ENCODE measurements at places on chromosomes 6 and 20.

DNA sequence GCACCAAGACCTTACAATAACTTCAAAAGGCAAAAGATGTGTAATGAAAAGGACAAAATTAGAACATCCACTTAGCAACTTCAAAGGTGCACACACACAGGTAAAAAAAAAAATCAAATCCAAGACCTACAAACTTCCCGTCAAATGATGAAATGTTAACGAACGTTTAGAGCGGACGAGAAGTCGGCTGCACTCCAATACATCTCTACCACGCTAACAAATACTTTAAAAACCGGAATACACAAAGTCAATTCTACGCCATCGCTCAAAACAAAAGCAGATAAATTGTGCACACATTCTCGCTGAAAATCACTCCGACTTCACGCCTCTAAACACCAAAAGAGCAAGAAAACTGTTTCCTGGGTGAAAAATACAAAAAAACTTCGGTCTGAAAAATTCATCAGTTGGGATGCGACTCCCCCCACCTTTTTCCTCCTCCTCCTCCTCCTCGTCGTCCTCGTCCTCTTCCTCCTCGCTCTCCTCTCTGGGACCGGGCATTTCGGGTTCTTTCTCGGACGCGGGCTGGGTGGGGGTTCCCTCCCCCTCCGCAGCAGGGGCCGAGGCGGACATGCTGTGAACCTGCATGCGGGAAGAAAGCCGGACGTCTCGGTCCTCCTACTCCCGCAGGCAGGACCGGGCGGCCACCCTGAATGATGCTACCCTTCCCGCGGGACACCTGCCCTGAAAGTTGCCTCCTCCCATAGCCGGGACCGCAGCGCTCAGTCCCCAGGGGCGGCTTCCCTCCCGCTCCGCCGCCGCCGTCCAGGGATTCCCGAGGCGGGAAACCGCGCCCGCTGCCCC lies 712 bp downstream of the DEK start:
- no peak for DNase-seq

GRCh38 chr6:44284121-44284520 lies 13.9 kb downstream of the TMEM151B start:
- DNase-seq: no peak

DNA sequence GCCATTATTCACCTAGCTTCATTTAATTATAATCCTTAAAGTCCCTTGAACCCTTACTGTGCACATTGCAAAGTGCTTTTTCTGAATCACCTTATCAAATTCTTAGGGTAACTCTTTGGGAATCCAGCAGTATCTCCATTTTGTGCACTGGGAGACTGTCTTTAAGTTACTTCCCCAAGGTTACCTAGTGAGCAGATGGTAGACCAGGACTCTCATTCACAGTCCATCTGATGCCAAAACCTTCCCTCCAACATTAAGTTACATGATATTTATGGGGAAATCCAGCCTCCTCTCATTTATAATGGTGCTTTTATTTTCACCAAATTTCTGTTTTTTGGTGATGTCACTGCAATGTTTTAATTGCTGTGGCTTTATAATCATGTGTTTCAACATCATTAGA lies 75.7 kb downstream of the NCOA7 start:
- no peak for DNase-seq

GRCh38 chr6:159565181-159565710 lies 127.8 kb downstream of the SOD2 start:
- DNase-seq: no peak

DNA sequence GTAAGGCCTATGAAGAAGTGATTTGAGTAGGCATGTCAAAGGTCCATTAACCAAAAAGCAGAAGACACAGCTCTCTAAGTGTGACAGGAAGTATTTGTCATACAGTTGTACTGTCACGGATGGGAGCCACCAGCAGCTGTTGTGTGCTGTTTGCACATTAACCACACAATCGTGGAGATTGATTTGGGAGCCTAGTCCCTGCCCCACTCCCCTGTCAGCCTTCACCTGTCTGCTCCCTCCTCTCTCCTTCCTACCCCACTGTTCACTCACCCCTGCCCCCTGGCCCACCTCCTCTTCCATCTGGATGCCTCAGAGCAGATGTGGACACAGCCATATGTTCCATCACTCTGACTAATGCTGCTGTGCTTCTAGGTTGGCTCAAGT lies 124.7 kb upstream of the SPACA1 start:
- no peak for DNase-seq

DNA sequence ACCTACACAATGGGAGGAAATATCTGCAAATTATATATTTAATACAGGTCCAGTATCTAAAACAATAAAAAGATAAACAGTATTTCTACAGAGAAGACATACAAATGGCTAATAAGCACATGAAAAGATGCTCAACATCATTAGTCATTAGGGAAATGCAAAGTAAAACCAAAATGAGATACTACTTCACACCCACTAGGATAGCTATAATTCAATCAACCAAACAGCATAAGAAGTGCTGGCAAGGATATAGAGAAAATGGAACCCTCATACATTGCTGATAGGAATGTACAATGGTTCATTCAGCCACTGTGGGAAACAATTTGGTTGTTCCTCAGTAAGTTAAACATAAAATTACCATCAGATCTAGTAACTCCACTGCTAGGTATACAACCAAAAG lies 48.7 kb downstream of the NUDT3 start:
- no peak for DNase-seq

- no peak for DNase-seq
Measured at GRCh38 chr6:170179616-170180324, 111.1 kb downstream of the DLL1 start.

GRCh38 chr20:62427172-62428001 lies at the start of gene RBBP8NL:
TSS of gene RBBP8NL (minus strand) at chr20:62427539. CDS start at chr20:62419647, 7,892 bp downstream.
- DNase-seq: no peak

DNA sequence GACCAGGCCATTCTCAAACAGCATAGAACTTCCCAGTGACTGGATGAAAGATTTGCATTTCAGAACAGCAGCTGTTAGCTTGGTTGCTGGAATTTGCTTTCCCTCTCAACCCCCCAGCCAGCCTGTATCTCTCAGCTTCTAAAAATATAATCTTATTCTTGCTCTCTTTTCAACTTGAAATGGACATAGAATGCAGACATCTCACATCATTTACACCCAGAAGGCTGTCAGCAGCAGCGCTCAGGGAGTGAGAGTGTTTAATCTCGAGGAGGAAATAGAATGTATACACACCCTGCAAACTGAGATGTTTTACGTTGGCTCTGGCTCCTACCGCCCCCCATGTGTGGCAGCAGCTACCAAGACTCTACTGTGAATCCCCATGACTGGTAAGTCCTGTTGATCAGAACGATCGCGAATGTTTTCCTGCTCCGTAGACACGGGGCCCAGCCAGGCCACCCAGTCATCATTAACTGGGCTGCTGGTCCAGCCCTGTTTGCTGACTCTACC lies 163.4 kb upstream of the SLC24A3 start:
- DNase-seq: no peak

DNA sequence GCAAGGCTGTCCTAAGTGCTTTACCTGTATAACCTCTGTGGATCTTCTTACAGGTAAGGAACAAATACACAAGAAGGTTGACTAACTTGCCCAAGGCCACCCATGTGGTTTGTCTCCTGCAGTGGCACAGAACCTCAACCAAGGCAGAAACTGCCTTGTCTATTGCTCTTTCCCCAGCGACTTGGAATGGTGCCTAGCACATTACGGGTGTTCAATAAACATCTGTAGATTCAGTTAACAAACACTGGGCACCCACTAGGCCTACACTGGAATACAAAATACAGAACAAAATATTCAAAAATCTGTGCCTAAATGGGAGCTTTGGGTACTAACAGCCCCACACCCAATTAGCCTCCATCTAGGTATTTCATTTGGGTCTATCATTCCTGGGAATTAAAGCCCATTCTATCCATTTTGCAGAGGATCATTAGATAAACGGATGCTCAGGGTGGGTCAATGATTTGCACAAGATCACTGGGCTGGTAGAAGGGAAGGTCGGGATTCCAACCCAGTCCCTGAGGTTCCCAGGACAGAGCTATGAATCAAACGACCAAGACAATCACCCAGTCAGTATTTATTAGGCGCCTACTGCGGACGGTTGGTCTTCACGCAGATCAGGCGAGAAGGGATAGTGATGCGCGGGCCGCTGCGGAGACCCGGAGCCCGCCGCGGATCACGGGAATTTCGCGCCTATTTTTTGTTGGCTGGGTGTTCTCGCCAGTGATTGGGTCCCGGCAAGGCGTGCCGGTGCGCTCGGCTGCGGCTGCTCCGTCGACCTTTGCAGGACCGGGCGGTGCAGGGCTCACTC lies at the start of gene STK35:
STK35 (plus strand) TSS at position 771 of the 808 bp plus-strand sequence. CDS start 55 bp downstream, outside the sequence.
- no peak for DNase-seq

DNA sequence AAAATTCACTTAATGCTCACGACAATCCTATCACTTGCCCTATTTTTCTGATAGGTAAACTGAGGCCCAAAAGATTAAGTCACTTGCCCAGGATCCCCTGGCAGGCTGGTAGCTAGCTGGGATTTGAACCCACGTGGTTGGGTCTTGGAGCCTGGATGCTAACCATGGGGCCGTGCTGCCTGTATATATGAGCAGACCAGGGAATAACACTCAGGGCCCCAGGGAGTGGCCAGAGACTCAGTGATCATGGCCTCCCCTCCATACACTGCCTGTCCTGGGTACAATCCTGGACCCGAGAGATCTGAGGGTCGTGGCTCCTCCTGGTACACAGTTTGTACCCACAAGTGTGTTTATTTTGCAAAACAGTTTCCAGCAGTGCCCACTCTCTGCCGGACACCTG lies 116.9 kb upstream of the PTPN1 start:
- no peak for DNase-seq

GRCh38 chr6:10338151-10338550 lies 76.7 kb downstream of the TFAP2A start:
- no peak for DNase-seq

DNA sequence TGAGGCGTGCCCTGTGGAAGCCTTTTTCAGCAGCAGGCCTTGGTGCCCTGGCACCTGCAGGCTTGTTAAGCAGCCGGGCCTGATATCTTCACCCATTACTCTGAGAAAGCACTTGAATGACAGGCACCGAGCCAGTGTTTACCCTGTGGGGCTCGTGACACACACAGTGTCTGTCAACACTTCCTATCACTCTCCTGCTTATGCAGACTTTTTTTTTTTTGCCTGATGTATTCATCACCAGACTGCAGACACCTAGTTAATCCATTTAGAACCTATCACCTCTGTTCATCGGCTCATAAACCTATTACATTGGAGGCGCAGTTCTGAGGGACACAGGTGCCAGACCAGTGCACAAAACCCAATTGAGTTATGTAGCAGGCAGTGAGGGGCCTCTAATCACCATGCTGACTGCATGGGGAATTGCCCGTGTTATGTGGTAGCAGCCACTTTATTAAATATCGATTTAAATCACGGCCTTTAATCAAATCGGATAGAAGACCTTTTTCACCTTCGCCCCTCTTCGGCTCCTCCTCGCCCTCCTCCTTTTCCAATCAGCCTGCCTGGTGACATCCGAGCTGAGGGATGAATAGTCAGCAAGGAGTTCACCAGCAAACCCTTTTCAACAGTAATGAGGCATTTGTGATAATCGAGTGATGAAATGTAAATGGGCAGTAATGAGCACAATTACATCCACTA lies 962.9 kb upstream of the SLC35B3 start:
- DNase-seq: no peak

- DNase-seq: no peak
Measured at GRCh38 chr6:157628463-157628862, 194.6 kb upstream of the SNX9 start.

DNA sequence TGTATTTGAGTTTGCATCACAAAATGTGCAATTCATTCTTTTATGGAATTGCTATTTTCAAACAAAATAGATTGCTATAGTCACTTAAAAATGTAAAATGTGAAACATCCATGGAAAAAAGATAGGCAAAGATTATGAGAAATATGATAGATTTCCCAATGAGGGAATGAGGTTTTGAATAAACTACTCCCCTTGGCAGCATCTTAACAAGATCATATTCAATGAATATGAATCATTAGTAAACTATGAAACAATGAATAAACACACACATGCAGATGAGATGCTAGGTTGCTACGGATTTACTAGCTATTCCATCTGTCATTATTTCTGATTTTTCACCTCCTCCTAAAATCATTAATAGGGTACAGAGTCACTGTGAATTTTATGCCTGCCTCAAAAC lies 401.8 kb downstream of the PHF3 start:
- DNase-seq: no peak

GRCh38 chr6:166076625-166077024 lies 91.0 kb downstream of the TBXT start:
- no peak for DNase-seq

DNA sequence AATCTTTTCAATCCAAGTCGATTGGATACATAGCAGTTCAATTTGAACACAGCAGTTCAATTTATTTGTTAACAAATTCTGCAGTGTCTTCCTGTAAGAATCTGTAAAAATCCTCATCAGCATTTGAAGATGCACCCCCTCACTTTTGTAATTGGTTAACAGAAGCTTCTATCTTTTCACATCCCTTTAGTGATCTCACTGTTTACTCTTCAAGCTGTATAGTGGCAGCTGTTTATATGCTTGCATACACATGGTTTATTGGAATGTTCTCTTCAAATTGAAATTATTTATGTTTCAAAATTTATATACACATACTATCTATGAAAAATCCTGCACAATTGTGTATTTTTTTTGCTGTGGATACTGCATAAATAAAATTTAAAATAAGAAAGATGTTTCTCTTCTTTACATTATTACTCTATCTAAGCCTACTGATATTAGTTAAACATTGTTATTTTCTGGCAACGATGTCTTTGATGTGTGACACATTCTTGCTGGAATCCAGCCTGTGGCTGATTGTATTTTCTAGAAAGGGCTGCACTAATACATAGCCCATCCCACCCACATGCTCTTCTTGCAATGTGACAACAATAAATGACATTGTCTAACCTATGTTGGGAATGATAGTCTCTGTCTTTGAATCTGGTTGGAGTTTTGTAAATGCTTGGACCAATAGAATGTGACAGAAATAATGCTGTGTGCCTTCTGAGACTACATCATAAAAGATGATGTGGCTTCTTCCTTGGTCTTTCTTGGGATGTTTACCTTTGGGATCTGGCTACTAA lies 573.0 kb downstream of the CD109 start:
- no peak for DNase-seq

DNA sequence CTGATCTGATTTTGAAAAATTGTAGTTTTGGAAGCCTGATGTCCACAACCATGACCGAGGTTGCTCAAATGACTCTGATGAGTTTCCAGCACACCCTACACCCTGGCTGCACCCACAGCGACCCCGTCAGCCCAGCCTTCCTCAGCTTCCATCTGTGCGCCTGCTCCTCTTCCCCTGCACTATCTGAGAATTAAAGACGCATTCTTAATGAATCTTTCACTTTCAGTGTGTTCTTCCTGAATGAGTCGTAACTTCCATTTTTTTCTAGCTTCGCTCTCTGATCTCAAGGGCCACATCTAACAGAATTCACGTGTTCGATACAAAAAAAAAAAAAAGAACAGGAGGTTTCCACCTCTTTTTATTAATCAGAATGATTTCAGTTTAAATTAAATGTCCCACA lies 21.3 kb upstream of the RREB1 start:
- no peak for DNase-seq

- no peak for DNase-seq
Measured at GRCh38 chr20:38353316-38353715, 7.0 kb downstream of the LBP start.

DNA sequence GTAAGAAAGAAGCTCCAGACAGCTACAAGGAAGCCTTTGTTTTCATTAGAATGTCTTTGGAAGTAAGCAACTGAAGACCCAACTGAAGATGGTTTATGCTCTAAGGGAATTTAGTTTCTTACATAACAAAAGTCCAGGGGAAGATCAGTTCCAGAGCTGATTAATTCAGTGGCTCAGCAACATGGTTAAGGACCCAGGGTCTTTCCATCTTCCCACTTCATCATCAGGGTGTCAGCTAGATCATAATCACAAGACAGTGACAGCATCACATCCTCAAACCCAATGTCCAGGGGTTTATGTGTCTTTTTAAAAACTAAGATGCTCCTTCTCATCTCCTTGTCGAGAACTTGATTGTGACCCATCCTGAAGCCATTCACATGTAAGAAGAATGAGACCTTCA lies 119.7 kb upstream of the PRDM1 start:
- DNase-seq: no peak
